Stimulated activated effector memory CD8-positive, alpha-beta T cell treated with anti-CD3 and anti-CD28 coated beads, Interleukin-12 subunit alpha, Interleukin-12 subunit beta, amount 100 ng/mL, for 72 hours (primary cell): ENCODE measurements at places on chromosomes 13 and 19.

DNA sequence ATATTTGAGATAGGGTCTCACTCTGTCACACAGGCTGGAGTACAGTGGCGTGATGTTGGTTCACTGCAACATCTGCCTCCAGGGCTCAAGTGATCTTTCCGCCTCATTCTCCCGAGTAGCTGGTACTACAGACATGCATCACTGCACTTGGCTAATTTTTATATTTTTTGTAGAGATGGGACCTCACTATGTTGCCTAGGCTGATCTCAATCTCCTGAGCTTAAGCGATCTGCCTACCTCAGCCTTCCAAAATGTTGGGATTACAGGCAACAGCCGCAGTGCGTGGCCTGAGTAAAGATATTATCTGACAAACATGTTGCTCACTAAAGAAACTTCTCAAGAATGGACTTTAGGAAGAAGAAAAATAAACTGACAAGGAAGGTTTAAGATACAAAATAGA lies 125.4 kb upstream of the ABCC4 start:
- no peak for DNase-seq

GRCh38 chr19:1648920-1649541 lies 3.4 kb downstream of the TCF3 start:
- DNase-seq, result no peak

- no peak for DNase-seq
These were observed 10.1 kb downstream of the DPY19L3 start for GRCh38 chr19:32415669-32416068.

DNA sequence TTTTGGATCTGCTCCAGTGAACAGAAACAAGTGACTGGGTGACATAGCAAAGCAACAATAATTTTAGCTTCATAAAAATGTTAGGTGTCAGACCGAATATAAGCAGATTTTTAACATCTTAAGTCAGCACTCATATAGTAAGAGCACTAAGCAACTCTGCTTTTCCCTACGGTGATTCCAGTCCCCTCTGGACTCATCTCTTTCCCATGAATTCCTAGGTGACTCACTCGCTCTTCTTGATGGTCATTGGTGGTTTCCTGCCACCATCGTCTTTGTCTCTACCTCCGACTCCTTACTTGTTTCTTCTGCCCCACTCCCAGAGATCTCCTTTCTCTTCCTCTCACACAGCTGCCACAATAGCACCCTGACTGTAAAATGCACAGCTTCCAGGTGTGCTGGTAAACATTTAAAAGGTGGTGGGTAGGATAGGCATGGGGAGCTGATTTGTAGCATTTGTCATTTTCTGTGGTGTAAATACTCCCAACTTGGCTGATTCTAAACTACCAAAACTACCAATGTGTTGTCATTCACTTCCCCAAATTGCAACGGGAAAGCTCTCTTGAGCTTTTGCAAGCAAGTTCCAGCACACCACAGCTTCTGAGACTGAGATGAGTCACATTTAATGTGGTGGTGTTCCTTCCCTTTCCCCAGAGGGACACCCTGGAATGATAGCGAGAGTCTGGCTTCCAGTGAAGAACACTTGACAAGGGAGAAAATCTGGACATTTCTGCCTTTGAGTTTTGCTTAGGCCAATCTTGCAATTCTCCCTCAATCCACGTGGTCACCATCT lies 42.8 kb upstream of the CLDN10 start:
- no peak for DNase-seq

DNA sequence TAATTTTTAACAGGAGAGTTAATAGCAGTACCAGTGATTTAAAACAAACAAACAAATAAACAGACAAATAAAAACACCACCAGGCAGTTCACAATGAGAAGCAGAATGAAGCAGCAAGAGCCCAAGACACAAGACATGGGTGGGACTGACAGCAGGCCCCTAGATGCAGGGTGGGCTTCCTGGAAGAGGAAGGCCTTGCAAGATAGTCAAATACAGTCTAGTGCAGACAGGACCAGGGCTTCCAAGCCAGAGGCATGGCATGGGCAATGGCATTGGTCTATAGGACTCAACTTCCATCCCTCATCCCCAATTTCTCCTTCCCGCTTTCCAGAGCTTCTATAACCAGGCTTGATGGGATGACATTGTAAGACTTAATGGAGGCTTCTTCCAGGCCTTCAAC lies 645.1 kb downstream of the UQCRFS1 start:
- no peak for DNase-seq

DNA sequence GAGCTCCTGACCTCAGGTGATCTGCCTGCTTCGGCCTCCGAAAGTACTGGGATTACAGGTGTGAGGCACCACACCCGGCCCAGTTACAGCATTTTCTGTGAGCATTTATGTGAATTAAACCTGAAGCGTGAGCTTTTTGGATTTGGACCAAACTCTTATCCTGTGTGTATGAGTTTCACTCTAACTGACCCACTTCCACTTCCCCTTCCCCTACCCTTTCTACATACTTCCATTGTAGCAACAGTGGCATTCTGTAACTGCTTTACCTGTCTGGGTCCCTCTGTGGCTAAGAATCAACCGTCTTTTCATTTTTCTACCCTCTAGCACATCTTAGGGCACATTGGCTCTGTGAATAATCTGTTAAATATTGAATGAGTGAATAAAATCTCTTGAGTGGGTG lies 16.2 kb downstream of the FRY start:
- DNase-seq, result no peak
